MM.1S (cell line): ENCODE measurements at places on chromosomes 5 and 9.
A peak's percentile ranks its signal among the peaks of the same experiment; 100 is the strongest.

DNA sequence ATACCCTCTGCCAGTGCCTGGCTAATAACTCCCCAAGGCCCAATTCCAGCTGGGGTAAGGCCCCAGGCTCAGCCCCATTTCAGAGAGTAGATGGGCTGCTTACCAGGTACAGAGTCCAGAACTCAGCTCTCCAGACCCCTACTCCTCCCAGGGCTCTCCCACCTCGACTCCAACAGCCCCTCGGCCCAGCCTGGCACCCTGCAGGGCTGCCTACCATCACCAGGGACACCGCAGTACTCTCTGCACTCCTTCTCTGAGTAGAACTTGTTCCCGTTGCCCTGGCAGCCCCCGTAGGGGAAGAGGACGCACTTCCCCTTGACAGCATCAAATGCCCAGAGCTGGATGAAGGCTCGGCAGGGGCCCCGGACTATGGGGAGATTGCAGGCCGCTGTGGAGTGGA is 17.4 kb downstream of the AMBP start:
- H3K36me3 ChIP-seq = no peaks in the 10 kb centered on the region
- H3K4me1 ChIP-seq = no peaks in the 10 kb centered on the region
- no peaks in the 10 kb centered on the region for H3K27me3 ChIP-seq
- no peak for DNase-seq
- H3K27ac ChIP-seq = no peak overlapping the region
- no peak overlapping the region for H3K4me3 ChIP-seq

DNA sequence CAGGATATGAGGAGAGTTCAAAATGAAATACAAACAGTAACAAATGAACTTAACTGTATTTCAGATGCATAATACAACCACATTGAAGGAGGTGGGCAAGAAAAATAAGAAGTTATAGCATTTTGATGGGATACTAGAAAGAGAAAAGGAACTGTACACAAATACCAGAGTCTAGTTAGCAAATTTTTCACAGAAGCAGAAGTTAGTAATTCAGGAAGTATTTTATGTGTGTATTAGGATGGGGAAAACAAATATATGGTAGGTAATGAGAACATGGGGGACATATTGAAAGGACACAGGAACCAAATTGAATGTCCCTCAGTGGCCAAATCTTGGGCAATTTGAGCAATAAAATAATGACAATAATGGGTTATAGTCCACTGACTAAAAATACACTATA is 18.4 kb downstream of the GM2A start:
- no peak overlapping the region for H3K4me3 ChIP-seq
- no peak overlapping the region for H3K27ac ChIP-seq
- no peak for DNase-seq
- no peaks in the 10 kb centered on the region for H3K36me3 ChIP-seq

GRCh38 chr9:117122953-117123352 is 291.9 kb downstream of the ASTN2 start:
- no peaks in the 10 kb centered on the region for H3K27me3 ChIP-seq
- no peak for DNase-seq
- H3K36me3 ChIP-seq = no peaks in the 10 kb centered on the region
- H3K4me3 ChIP-seq = no peak overlapping the region
- no peak overlapping the region for H3K27ac ChIP-seq

DNA sequence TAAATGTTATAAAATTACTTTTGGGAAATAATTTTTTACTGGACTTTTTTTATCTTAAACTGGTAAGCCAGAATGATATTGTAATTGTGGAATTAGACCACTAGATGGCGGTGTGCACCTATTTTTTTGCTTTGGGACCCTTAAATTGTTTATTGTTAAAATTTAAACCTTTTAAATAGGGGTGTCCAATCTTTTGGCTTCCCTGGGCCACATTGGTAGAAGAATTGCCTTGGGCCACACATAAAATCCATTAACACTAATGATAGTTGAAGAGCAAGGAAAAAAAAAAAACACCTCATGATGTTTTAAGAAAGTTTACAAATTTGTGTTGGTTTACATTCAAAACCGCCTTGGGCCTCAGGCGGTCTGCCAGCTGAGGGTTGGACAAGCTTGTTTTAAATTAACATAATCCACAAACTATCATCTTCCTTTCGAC is 28.4 kb upstream of the GADD45G start:
- no peaks in the 10 kb centered on the region for H3K27me3 ChIP-seq
- no peaks in the 10 kb centered on the region for H3K36me3 ChIP-seq
- no peak overlapping the region for H3K27ac ChIP-seq
- DNase-seq = peak; percentile 51
- H3K4me3 ChIP-seq = no peak overlapping the region

DNA sequence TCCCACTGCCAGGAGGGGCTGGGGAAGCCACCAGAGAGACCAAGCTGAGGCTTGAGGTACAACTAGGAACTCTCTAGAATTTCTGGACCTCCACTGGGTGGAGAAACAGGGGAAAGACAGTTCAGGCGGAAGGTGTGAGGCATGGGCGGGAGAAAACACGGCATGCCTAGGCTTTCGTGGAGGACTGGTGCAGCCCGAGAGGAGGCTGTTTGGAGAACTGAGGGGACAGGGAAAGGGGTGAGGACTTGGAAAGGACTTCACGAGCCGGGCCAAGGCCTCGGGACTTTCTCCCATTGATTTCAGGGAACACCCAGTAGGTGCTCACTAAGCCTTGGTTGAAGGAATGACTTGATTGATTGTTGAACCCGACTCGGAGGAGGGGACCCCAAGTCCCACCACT is 9.5 kb upstream of the ADGRD2 start:
- H3K4me3 ChIP-seq = no peak overlapping the region
- no peak for DNase-seq
- no peak overlapping the region for H3K27ac ChIP-seq
- no peaks in the 10 kb centered on the region for H3K36me3 ChIP-seq
- peaks cover 13% of the 10 kb centered on the region for H3K4me1 ChIP-seq
- no peaks in the 10 kb centered on the region for H3K27me3 ChIP-seq

- peaks cover 11% of the 10 kb centered on the region for H3K4me1 ChIP-seq
- H3K27me3 ChIP-seq = no peaks in the 10 kb centered on the region
- H3K36me3 ChIP-seq = no peaks in the 10 kb centered on the region
- peak overlapping the region; percentile 92; the same call in 1 of the 2 replicates for H3K4me3 ChIP-seq
Measured at GRCh38 chr5:36153298-36153677, 1.4 kb downstream of the SKP2 start.

DNA sequence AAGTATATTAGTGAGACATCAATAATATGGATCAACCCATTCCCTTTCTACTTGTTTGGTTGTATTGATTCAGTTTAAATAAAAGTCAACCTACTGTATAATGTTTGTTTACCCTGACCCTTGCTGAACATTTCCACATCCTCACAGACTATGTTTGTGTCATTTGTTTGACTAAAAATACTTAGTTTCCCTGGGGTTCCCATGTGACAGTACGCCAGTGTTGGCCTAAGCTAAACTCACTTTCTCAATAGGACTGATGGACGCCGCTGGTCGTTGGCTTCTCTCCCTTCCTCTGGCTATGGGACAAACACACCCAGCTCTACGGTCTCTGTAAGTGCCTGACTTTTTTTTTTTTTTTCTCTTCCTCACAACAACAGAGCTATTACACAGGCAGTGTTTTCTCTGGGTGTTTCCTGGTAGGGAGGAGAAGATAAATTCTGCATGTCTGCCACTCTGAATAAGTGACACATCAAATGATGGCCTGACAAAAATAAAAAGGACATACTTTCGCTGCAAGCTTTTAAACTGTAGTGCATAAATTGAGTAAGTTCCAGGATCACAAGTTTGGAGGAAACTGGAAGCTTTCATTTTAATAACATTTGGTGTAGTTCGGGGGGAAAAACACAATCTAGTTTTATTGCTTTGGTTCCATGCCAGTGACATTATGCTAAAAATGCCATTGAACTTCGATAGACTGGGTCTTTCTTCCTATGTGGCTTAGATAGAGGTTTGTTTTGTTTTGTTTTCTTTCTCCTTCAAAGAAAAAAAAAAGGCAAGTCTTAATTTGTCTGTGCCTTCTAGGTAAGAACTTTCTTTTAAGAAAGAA is 101.0 kb downstream of the CD180 start:
- H3K27ac ChIP-seq = no peak overlapping the region
- DNase-seq = no peak
- H3K4me3 ChIP-seq = no peak overlapping the region
- H3K27me3 ChIP-seq = no peaks in the 10 kb centered on the region
- no peaks in the 10 kb centered on the region for H3K36me3 ChIP-seq
- H3K4me1 ChIP-seq = no peaks in the 10 kb centered on the region

DNA sequence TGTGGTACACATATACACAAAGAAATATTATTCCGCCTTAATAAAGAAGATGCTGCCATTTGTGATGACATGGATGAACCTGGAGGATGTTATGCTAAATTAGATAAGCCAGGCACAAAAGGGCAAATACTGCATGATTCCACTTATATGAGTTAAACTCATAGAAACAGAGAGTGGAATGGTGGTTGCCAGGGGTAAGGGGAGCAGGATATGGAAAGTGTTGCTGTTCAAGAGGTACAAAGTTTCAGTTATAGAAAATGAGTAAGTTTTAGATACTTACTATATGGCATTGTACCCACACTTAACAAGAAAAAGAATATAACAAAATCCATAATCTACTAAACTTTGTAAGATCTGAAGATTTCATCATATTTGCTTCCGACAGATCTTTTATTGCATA is 252.2 kb downstream of the SYK start:
- H3K4me3 ChIP-seq = no peak overlapping the region
- H3K27ac ChIP-seq = no peak overlapping the region
- DNase-seq = no peak
- H3K4me1 ChIP-seq = peaks cover 13% of the 10 kb centered on the region; the same call in 1 of the 2 replicates

DNA sequence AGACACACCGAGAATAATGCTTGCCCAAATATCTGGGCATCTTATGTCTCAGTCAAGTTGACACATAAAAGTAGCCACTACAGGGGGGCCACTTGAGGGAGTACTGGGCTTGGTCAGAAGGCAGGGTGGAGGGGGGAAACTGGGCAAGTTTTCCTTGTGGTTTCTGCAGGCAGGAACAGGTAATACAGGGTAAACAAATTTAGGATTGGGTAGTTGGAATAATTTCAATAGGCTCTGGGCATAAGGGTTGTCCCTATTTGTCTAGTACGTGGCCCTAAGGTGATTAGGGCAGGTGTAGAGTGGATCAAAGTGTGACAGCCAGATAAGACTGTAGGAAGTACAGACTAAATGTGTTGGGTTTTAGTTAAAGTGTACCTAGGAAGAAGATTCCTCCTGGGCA is 353.1 kb downstream of the TLE4 start:
- H3K27me3 ChIP-seq = no peaks in the 10 kb centered on the region
- H3K4me1 ChIP-seq = no peaks in the 10 kb centered on the region
- H3K4me3 ChIP-seq = no peak overlapping the region

- no peak overlapping the region for H3K4me3 ChIP-seq
- H3K4me1 ChIP-seq = no peaks in the 10 kb centered on the region
- DNase-seq = no peak
Measured at GRCh38 chr9:105475302-105475701, 27.5 kb downstream of the FSD1L start.

DNA sequence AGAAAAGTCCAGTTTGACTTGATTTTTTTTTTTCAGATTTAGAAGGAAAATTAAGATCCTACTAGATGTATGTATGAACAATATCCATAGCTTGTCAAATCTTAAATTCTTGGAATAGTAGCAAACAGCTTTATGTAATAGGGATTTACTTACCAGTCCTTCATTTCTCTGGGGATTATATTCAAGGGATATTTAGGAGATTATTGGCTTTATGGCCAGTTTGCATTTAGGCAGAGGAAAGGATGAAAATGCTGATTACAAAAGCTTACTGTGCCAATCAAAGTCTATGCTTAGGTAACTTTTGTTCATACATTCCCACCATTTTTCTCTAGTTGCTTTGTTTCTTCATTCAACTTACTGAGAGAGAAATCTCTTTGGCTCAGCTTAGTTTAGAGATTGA is 47.9 kb downstream of the MAST4 start:
- no peaks in the 10 kb centered on the region for H3K4me1 ChIP-seq
- DNase-seq = no peak
- no peak overlapping the region for H3K4me3 ChIP-seq

GRCh38 chr5:159819591-159820411 is 96.5 kb upstream of the ADRA1B start:
- H3K36me3 ChIP-seq = no peaks in the 10 kb centered on the region
- H3K27me3 ChIP-seq = no peaks in the 10 kb centered on the region
- no peak overlapping the region for H3K4me3 ChIP-seq

- H3K27ac ChIP-seq = no peak overlapping the region
- no peaks in the 10 kb centered on the region for H3K36me3 ChIP-seq
- H3K4me1 ChIP-seq = no peaks in the 10 kb centered on the region
- no peak for DNase-seq
- no peak overlapping the region for H3K4me3 ChIP-seq
Measured at GRCh38 chr5:125484272-125484741, 737.9 kb upstream of the ZNF608 start.

DNA sequence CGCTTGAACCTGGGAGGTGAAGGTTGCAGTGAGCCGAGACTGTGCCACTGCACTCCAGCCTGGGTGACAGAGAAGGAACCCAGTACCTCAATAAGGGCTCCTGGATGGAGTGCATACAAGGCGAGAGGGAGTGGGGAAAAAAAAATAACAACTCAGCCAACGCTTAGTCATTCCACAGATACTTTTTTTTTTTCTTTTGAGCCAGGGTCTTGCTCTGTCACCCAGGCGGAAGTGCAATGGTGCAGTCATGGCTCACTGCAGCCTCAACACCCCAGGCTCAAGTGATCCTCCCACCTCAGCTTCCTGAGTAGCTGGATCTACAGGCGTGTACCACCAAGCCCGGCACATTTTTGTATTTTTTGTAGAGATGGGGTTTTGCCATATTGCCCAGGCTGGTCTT is 59.5 kb upstream of the GGTA1 start:
- no peak overlapping the region for H3K27ac ChIP-seq
- no peaks in the 10 kb centered on the region for H3K36me3 ChIP-seq
- DNase-seq = no peak
- H3K27me3 ChIP-seq = 0 out of 2 replicates have a peak, but pooled peaks cover 7% of the 10 kb centered on the region

DNA sequence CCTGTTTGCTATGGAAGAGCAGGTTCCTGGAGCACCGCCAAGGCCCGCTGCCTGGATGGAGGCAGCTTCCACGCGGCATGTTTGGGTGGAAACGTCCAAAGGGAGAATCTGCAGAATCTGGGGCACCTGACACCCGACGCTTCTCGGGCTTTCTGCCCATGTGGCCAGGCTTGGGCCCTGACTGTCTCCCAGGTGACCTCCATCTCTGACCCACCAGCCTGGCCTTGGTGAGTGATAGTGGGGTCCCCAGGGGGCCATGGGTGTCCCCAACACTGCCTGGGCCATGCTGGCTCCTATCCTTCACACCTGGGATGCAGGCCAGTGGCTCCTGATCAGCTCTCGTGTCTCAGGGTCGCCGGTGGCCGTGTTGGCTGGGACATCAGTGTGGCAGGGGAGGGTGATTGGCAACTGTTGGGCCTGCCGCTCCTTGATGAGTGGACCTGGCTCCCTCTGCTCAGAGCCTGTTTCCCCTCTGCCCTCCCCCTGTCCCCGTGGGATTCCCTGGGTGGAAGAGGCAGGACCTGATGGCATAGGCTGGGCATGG is 34.0 kb downstream of the GLT6D1 start:
- H3K27ac ChIP-seq = no peak overlapping the region
- no peak overlapping the region for H3K4me3 ChIP-seq
- no peaks in the 10 kb centered on the region for H3K4me1 ChIP-seq
- H3K36me3 ChIP-seq = no peaks in the 10 kb centered on the region
- H3K27me3 ChIP-seq = peaks cover 38% of the 10 kb centered on the region
- no peak for DNase-seq
